Right cardiac atrium (tissue), 5 donors: ENCODE measurements at places on chromosomes 16 and 17. TPM values are rescaled to one million over a fixed set of nuclear protein-coding genes. Genes with fewer than 3 reads are reported as not detected.

Gene KRTAP9-2
- not detected for polyA plus RNA-seq

DNA sequence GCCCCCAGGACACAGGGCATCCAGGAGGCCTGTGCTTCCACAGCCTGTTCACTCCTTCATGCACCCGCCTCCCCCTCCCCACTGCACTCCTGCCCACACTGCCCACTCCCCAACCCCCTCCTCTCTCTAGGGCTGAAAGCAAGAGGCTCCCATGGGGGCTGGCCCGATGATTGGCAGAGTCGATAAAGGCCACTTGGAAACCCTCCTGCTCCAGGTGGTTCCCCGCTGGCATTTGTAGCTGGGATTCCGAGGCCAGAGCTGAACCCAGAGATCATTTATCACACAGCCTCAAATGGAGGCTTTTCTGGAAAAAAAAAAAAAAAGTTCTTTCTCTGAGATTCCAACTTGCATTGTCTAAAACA lies 74.1 kb downstream of the SREBF1 start:
- DNase-seq = no peak

Gene ARSG
- polyA plus RNA-seq = 2.8 TPM

- DNase-seq = peak; percentile 40
Observed at GRCh38 chr16:87648236-87648635, 45.9 kb downstream of the JPH3 start.

Gene TPSB2
- 1.8 TPM for polyA plus RNA-seq

Gene PLK1
- polyA plus RNA-seq = 0.45 TPM

GRCh38 chr17:50128441-50129352 lies 1.3 kb downstream of the SAMD14 start:
- DNase-seq = peak; percentile 45

DNA sequence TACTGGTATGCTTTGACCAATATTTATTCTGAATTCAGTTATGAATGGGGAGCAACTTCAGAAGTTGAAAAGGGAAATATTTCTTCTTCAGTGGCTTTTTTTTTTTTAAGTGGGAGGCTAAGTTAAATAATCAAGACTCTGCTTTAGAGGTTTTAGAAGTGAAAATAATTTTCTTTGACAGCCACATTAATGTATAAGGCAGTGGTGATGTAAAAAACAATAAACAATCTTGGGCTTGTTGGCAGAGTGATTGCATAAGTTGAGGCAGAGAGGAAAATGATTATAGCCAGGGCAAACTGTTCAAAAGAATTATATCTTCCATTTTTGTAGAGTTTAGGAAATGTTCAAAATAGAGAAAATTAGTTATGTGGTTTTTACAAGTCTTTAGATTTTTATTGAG lies 5.4 kb upstream of the KRT12 start:
- no peak for DNase-seq

GRCh38 chr17:65287040-65287439 lies 149.9 kb downstream of the RGS9 start:
- no peak for DNase-seq

Gene TAOK2
- polyA plus RNA-seq = 38.3 TPM

DNA sequence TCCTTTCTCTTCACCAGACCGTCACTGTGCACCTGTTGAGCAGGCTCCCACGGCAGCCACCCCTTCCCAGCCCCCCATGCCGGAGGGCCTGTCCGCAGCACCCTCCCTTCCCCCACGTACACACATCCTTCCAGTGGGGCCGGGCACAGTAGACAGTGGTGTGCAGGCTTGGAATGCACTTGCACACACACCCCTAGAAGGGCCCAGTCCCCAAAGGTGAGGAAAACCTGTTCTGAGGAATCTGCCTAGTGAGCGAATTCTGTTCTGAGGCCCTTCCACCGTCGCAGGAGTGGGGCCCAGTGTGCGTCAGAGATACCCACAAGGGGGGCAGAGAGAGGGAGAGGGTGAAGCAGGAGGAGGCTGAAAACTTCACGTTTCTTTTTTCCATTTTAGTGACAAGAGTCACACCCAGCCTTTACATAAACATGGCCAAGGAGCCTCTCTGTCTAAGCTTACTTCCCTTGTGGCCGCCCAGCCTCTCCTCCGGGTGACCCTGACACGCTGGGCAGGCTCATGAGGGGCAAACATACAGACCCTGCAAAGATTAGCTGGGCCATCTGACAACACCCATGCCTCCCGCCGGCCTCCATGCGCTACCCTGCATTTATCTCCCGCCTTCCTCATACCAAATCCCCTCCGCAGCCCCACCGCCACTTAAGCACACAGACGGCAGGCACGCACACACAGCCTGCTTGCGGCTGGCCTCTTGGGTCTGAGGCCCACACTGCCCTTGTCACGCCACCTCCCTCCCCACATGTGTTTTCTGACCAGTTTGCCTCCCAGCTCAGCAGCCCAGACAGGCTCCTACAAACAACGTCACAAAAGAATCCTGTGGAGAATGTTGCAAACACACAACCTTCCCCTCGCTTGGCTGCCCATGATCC lies 1.8 kb downstream of the ZBTB4 start:
- peak; percentile 85 for DNase-seq

DNA sequence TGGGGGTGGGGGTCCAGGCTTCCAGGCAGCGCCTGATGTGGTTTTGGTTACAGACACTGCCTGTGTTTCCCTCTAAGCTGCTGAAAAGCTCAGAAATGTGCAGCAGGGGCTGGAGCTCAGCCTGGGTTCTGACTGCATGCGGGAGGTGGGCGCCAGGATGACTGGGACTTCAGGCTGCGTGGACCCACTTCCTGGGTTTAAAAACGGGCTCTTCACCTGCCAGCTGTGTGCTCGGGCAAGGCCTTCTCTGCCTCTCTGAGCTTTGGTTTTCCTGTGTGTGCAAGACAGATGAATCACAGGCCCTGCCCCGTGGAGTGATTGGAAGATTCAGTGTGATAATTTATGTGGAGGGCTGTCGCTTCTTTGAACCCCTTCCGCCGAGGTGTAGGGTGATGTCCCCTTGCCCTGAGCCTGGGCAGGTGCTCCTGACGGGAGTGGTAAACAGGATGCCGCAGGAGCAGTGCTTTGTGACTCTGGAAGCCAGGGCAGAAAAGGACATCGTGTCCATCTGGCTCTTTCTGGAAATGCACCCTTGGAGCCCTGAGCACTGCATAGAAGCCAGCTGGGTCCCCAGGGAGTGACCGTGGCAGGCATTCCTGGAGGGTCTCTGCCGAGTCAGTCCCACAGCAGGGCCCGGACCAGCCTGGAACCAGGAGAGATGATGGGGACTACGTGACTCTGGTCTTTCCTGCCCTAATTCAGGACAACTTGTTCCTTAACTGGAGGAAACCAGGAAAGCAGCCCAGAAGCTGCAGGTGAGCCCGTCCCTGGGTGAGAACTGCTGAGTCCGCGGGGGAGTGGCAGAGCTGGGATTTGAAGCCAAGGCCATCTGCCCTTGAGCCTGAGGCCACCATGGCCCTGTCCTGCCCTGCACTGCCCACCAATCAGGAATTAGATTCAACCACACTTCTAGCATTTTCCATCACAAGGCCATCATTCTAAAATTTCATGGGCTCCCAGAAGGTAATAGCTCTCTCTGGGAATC lies 28.5 kb upstream of the SLC7A5 start:
- no peak for DNase-seq

- peak; percentile 37 for DNase-seq
Observed at GRCh38 chr17:74176546-74177001, 26.9 kb upstream of the RPL38 start.

Gene CACNG5
- polyA plus RNA-seq = not detected

DNA sequence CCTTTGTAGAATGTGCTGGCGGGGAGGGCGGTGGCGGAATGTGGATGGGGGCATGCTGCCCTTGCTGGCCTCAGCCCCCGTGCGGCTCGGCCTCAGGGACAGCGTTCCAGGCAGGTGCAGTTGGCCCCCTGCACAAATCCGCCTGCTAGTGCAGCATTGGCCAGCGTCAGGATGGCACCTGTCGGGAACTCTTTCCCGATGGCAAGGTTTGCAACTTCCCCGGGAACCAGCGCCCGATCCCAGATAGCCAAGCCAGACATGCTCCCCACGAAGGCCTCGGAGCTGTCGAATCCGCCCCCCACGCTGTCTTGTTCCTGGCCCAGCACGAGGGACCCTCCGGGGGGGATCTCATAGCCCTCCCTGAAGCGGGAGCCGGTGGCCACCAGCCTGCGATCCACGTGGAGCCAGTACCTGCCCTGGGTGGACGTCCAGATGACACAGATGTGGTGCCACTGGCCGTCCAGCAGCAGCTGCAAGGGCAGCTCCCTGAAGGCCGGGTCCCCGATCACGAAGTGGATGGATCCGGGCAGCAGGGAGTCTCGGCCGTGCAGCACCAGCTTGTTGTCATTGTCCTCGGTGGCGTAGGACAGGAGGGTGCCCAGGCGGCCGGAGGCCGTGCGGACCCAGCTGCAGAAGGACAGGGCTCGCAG lies 2.8 kb downstream of the PTX4 start:
- DNase-seq = no peak

Gene FOXO3B
- polyA plus RNA-seq = 0.59 TPM

DNA sequence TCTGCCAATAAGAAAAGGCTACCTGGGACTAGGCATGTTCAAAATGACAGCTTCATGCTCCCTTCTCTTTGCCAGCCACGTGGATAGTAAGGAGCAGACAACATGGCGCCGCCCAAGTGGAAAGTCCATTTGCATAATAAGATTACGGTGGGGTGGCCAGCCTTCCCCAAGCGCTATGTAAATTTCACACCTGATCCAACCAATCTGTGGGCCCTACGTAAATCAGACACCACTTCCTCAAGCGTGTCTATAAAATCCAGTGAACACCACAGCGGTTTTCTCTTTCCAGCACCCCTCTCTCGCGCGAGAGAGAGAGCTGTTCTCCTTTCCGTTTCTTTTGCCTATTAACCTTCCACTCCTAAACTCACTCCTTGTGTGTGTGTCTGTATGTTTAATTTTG lies 140.3 kb upstream of the ERCC4 start:
- DNase-seq = no peak

DNA sequence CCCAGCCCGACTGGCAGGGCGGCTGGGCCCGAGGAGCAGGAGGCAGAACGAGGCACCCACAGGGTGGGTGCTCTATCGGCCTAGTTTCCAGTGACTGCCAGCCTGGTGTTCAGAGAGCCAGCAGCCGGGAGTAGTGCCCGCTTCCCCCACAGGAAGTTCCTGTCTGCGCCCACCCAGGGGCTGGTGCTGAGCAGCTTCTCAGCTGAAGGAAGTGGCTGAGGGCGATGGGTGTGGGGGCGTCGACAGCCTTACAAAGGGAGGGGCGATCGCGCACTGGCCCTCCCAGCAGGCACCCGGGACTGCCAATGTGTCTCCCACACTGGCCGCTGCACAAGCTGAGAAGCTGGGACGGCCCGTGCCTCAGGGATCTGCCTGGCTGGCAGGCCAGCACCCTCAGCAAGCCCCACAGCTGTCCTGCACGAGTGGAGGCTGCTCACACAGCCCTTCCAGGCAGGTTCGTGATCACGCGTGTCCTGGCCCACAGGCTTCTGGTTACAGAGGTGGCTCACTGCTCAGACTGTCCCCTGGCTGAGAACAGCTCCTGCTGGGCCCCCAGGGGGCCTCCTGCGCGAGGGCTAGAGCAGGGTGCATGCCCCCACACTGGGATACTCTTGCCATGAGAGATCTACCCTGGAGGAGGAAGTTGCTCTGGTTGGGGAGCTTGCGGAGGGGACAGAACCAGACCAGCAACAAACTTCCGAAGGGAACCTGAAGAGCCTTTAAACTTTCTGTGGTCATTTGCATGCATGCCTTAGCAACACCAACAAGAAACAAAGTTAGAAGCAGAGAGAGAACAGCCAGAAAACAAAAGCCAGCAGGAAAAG lies 2.5 kb downstream of the RNF166 start:
- DNase-seq = peak; percentile 57

Gene GPRC5C
- polyA plus RNA-seq = 26.5 TPM

Gene SPATA22
- polyA plus RNA-seq = 1.5 TPM

DNA sequence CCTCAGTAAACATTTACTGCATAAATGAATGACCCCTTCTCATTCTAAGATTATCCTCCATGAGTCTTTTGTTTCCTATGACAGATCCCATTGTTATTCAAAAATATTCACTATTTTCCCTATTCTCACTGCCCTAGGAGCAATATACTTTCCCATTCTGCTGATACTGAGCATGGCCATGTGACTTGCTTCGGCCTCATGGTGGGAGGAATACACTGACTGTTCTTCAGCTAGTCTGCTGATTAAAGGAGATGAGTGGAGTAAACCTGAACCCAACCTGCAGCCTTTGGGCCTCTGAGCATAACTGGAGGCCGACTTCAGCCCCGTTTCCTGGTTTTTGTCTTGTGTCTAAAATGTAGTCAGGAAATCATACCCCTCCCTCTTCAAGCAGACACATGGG lies 531.8 kb upstream of the SALL1 start:
- no peak for DNase-seq

- no peak for DNase-seq
Observed at GRCh38 chr17:82888583-82889495, 49.0 kb upstream of the ZNF750 start.

- DNase-seq = no peak
Observed at GRCh38 chr17:77958716-77959125, 218 bp downstream of the TNRC6C start.

DNA sequence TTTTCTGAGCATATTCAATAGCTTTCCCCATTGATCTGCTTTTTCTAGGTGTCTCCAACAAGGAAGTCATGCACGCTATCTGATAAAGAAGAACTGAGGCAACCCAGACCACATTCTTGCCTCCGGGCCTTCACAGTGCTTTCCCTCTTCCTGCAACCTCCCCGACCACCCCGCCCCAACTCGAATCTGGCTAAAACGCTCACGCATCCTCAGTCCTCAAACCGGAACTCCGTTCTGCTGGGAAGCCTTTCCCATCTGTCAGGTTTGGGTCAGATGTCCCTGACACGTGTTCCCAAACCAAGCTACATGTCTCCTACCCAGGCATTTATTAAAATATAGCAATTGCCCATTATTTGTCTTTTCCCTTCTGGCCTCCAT lies 112.7 kb downstream of the VPS53 start:
- DNase-seq = no peak
